ENCODE measurements at places on chromosomes 6 and 20.
A peak's percentile ranks its signal among the peaks of the same experiment; 100 is the strongest.

- no peak for DNase-seq
Observed at GRCh38 chr20:61173267-61173666, 78.8 kb upstream of the CDH4 start.

DNA sequence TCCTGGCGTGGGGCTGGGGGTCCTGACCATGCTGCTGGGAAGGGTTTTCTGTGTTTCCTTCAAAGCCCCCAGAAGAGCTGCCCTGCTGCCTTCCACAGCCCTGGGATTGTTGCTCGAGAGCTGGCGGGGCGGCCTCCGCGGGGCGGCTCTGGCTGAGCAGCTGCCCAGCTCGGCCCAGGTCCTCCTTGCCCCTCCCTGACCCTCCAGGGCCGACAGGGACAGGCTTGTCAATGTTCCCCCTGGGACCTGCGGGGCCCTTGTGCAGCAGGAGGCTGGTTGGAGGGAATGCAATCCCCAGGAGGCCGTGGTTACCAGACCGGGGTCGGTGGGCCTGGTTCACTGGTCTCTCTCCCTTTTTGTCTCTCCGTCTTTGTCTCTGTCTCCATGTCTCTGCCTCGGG, 19.9 kb downstream of the GATA5 start:
- DNase-seq: no peak

DNA sequence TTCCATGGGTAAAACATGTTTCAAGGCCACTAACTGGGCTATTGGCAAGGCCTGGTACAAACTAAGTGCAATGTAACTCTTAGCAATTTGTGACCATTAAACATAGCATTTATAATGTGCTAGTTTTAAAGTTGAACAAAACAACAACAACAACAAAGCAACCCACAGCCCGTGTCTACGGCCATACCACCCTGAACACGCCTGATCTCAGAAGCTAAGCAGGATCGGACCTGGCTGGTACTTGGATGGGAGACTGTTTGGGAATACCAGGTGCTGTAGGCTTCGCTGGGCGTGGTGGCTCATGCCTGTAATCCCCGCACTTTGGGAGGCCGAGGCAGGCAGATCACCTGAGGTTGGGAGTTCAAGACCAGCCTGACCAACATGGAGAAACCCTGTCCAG, 61.0 kb downstream of the SGK1 start:
- no peak for DNase-seq

DNA sequence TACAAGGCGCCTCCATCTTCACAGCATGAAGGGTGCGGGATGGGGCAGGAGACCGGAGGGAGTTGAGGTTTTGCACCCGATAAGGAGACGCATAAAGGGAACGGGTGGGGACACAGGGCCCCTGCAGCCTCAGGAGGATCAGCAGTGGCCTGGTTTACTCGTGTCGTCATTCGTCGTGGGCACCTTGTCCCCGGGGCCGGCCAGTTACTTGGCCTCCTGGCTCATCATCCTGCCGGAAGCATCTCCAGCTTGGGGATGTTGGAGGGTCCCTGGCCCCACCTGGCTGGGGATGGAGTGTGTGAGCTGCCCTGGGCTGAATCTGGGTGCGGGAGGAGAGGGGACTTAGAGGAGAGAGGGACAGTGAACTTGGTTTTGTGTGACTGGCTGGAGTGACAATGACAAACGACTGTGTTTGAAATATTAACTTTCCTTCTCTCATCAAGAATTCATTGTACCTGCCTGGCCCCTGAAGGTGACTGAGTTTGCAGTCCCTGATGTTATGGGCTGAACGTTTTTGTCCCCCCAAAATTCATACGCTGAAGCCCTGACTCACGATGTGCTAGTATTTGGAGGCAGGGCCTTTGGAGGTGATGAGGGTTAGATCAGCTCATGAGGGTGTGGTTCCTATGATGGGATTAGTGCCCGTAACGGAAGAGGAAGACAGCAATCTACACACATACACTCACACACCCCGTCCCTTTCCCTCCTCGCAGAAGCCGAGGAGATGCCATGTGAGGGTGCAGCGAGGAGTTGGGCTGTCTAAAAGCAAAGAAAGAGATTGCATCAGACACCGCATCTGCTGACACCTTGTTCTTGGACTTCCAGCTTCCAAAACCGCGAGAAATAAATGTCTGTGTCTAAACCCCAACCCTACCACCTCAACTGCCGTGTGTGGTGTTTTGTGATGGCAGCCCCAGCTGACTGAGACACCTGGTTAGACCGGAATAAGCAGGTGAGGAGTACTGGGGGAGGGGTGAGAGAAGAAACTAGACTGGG, 65.0 kb upstream of the MAP3K4 start:
- DNase-seq: no peak

- DNase-seq: no peak
Observed at GRCh38 chr20:3156811-3157619, 2.6 kb downstream of the FASTKD5 start.

DNA sequence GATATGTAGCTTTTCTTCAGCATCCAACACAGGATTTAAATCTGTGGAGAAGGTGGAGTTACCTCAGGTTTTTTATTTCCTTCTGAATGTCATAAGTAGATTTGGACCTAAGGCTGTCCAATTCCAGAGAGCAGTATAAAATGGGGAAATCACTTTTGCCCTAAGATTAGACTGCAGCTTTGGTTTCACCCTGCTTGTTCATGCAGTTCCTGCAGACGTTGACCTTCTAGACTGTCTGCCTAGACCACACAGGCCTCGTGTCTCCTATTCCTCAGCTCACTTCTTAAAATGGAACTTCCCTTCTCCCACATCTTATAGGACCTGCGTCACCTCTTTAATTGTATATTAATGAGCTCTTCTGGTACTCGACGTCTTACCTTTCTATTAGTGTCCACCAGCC, 26.0 kb upstream of the C6orf62 start:
- no peak for DNase-seq

GRCh38 chr6:92114091-92114675, 1305.2 kb downstream of the EPHA7 start:
- DNase-seq: no peak

GRCh38 chr6:71375676-71376075, 87.1 kb downstream of the OGFRL1 start:
- DNase-seq: no peak

- DNase-seq: no peak
Observed at GRCh38 chr6:107677399-107677798, 146.7 kb downstream of the SCML4 start.

GRCh38 chr20:58081846-58082245, 146.6 kb downstream of the ANKRD60 start:
- DNase-seq: no peak

GRCh38 chr20:6265204-6265904, 142.5 kb upstream of the FERMT1 start:
- DNase-seq: no peak

DNA sequence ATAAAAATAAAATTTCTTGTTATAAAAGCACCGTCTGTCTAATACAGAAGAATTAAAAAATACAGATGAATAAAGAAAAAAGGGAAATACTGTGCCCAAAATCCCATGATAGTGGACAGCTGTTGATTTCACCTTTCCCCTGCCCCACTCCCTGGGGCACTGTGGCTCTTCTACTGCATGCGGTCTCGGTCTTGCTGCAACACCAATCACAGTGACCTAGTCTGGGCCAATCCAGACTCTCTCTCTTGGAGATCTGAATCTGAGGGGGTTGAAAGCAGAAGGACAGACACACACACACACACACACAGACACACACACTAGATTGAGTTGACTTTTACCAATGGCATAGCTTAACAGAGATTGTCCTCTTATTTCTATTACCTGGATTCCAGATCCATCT, 70.5 kb upstream of the FYN start:
- no peak for DNase-seq

DNA sequence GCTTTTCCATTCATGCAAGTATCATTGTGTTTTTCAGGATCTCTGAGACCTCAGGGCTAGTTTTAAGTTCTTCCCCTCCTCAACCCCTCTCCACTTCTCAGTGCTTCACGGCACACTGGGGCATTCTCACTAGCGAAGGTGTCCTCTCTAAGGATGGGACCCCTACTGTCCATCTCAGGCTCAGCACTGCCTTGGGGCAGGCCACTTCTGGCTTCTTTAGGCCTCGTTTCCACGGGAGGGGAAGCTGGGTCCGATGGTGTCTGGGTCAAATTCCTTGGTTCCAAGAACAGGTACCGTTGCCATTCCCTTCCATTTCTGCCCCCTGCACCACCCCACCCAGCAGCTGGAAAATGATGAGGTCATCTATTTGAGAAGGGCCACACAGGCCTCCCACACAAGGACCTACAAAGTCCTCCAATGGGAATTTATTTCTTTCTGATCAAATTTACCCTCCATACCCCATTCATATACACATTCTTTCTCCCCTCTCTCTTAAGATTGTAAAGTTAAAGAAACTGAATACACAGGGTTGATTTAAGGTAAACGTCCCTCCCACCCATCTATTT, 17.2 kb downstream of the GNAS start:
- DNase-seq: no peak

DNA sequence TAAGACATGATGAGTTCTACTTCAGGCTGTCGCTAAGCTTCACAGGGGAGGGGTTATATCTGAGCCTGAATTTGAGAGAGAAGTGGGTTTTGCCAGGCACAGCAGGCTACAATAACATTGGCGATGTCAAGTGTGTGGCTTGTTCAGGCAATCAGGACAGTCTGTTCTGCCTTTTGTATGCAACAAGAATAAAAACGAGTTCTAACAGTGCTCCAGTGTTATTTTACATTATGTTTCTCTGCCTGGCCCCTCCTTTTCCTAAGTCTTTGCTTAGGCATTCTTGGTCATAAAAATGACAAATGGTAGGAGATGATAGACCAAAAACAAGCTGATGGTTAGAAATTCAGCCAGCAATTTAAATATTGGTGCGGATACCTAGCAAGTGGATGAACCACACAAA, 26.8 kb downstream of the PAQR8 start:
- no peak for DNase-seq

DNA sequence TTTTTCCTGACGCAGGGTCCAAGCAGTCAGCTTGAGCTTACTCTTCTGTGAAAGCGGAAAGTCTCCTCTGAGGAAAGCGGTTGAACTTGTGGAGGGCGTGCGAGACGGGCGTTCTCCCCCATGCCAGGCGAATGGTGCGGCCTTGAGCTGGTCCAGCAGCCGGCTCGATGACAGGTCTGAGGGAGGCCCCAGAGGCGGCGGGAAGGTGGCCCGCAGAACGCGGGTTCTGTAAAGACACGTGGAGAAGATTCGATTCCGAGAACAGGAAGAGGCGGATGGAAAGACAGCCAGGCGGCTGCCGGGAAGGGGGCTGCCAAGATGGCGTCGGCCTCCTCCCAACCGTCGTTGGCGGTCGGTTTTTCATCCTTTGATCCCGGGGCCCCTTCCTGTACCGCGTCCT, 75.6 kb upstream of the TXNDC5 start:
- DNase-seq: no peak

DNA sequence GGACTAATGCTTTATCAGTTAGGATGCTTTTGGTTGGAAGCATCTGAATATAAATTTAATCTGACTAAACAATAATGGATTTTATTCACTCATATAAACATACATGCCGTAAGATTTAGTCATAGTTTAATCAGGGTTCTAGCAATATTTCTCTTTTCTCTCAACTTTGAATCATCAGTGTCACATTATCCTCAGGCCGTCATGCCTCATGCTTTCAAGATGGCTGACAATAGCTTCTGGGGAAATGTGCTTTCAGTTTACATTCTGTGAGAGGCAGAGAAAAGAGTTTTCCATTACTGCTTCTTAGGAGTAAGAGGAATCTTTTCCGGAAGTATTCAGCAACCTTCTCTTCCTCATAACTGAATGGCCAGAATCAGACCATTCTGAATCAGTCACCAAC, 162.2 kb downstream of the GJA1 start:
- DNase-seq: no peak

GRCh38 chr20:53926428-53927028, 143.9 kb downstream of the BCAS1 start:
- DNase-seq: peak; percentile 35

- DNase-seq: no peak
Observed at GRCh38 chr6:105526225-105526872, 123.5 kb upstream of the PREP start.

- DNase-seq: no peak
Observed at GRCh38 chr6:63998991-63999390, 363.4 kb downstream of the PHF3 start.

- no peak for DNase-seq
Observed at GRCh38 chr6:127792616-127793015, 108.2 kb downstream of the THEMIS start.

DNA sequence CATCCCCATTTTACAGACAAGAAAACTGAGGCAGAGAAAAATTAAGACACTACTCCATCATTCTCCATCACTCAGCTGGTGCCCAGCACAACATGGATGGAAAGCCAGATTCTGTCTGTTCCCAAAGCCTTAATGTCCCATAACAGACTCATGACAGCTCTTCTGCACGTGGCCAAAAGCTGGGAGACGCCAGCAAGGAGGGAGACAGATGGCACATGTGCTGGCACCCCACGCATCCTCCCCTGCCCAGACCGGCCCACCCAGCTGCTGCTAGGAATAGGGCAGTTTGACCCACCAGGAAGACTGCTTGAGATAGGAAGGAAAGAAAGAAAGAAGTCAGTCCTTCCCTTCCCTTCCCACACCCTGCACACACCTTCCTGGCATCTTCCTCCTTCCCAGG, 96.3 kb downstream of the PREX1 start:
- no peak for DNase-seq
